Activated naive CD4-positive, alpha-beta T cell treated with anti-CD3 and anti-CD28 coated beads, Interleukin-2, amount 50 U/mL, for 72 hours (primary cell): ENCODE measurements at places on chromosomes 2 and 18. TPM values are rescaled to one million over a fixed set of nuclear protein-coding genes. Genes with fewer than 3 reads are reported as not detected.

GRCh38 chr2:216683846-216684245, 11.5 kb downstream of the IGFBP5 start:
- DNase-seq = no peak

DNA sequence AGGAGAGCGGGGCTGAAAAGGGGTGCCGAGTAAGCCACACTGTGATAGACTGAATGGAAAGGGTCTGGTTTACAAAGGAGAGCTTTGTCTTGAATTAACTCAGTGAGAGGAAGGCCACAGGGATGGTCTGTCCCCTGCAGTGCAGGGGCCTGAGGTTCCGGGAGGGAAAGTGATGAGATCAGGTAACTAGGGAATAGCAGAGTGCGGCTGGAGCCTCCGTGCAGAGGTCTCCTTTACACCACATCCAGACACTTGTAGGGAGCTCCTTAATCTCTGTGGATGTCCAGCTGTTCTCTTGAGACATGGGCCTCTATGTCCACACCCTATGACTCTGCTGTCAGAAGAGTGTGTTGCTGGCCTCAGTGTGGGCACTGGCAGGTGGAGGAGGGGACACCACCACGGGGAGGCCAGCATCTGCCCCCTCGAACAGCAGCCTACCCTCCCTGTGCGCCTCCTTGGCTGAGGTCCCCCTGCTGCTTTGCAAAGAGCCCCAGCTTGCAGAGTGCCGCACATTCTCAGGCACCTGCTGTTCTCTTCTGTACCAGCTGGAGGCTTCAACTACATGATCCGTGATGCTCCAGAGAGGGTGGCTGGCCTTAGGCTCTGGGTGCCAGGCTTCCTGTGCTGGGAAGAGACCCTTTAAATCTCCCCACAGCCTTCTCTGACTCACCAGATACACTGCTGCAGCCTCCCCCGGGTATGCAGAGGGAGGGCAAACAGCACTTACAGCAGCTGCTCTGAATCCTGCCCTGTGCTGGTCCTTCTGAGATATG, 25.9 kb downstream of the ENOSF1 start:
- no peak for DNase-seq

GRCh38 chr18:33470216-33470615, 29.7 kb upstream of the CCDC178 start:
- no peak for DNase-seq

DNA sequence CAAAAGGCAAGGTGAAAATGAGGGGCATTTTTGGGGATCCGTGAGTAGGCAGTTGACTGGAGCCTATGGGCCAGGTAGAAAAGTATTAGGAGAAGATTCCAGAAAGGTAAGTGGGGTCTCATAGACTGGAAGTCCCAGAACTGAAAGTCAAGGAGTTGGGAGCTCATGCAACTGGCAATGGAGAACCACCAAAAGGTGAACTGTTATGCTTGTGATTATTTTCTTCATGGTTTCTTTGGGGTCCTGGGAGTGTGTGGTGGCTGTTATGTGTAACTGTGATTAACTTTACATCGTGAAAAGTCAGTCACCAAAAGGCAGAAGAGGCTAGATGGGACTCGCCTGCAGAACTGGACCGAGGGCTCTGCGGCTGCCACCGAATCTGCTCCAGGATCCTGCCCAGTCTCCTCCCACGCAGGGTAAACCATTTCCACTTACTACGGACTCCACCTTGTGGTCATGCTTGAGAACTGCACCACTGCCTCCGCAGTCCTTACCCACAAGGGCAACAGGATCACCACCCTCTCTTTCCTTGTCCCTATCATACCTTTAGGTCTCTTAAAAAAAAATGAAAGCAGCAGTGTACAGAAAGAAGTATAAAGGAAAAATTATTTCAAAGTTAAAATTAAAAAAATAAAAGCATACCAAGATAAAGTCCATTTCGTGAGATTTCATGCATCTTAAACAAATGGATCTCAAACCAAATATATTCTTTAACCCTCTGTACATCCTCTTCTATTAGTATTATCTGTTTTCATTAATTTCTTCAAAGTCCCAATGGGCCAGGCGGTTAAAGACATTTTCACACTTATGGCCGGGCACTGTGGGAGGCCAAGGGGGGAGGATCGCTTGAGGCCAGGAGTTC, 15.6 kb upstream of the CEP68 start:
- peak; percentile 75 for DNase-seq

DNA sequence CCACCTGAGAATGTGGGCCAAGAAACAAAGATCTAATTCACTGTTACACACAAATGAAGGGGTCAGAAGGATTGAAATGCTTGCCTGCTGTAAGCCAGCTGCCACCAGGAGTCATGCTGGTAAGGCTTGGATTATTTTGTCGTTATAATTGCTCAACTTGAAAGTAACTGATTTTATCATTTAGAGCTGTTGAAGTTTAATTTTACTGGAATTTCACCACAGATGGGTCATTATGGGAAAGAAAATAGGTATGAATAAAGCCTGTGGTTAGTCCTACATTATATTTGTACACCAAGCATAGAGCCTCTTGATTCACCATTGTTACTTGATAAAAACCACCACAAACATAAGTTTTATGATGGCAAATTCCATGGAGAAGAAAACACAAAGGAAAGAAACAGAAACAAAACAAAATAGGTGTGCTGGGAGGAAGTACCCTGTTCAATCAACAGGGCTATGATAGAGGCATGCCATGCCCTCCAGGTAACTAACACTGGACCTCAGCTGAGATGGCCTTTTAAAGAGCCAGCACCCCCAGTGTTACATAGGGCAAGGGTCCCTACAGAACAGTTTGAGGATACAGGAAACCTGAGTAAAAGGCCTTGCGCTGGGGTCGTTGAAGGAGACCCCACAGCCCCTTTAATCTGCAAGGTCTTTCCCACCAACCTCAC, 3.0 kb downstream of the CLEC4F start:
- DNase-seq = no peak

SPDYA gene
- 1.8 TPM for total RNA-seq
